ELF-1 (cell line): ENCODE measurements at places on chromosomes 13 and 19.

DNA sequence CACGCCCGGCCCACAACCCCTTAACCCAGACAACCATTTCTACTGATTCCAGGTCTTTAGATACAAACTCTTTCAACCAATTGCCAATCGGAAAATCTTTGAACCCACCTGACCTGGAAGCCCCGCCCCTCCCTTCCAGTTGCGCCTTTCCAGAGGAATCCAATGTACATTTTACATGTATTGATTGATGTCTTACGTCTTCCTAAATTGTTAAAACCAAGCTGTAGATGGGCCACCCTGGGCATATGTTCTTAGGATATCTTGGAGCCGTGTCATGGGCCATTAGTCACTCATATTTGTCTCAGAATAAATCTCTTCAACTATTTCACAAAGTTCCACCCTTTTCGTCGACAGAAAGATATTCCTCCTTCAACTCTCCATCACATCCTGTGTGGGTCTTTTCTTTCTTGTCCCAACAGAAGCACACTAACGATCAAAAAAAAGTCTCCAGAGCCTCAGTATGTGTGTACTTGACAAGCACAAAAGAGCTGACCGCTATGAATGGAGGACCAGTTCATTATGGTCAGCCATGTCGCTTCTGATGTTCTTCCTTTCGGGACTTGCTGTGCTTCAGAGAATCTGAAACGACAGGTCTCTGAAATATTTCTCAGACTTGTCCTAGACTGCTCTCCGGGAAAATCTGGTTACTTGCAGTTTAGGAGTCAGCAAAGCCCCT lies 601 bp upstream of the ZNF749 start:
- DNase-seq = peak; percentile 18

- peak; percentile 1 for DNase-seq
Observed at GRCh38 chr13:76723551-76724232, 162.5 kb downstream of the KCTD12 start.

DNA sequence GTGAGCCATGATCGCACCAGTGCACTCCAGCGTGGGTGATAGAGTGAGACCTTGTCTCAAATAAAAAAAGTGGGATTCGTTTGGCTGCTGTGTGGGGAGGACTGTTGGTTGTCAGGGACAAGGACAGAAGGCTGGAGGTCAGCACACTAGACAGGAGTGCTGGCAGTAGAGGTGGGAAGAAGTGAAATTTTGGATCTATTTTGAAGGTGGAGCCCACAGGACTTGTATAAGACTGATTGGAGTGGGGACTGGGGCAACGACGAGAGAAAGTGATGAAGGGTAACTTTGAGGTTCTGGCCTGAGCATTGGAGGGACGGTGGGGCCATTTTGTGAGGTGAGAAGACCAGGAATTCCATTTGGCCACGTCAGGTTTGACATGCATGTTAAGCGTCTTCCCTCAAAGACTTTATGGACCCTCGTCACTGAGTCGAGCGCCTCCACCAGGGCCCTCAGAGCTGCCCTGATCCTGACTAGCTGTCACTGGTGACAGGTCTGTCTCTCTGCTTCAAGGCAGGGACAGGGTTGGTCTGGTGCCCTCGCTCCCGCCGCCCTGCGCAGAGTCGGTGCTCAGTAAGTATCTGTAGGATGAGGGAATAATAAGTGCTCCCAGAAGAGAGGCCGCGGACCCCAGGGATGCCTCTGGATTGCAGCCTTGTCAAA lies 673 bp downstream of the CTU1 start:
- peak; percentile 62 for DNase-seq

- no peak for DNase-seq
Observed at GRCh38 chr13:75356421-75356820, 125.5 kb downstream of the TBC1D4 start.

- peak; percentile 16 for DNase-seq
Observed at GRCh38 chr19:51593138-51593890, 22.2 kb downstream of the ZNF175 start.

DNA sequence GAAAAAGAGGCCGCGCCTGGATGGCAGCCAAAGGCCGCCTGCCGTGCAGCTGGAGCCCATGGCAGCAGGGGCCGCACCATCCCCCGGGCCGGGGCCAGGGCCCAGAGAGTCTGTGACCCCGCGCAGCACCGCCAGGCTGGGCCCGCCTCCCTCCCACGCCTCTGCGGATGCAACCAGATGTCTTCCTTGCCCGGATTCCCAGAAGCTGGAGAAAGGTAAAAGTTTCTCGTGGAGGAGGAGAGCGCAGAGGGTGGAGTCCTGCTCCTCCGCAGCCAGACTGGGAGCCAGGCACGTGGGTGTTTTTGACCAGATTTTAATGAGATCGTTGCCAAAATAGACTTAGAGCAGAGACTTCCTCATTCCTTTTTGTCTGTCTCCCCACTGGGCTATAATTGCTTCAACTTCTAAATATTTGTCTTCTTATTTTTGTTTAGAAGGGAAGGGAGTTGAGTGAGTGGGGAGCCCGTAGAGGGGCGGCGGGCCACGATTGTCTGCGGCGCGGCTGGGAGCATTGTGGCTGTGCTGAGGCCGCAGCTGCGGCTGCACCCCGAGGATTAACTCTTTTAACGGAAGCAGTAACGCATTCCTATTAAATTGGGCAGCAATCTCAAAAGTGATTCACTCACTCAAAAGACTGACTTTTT lies 22.8 kb upstream of the NDUFS7 start:
- DNase-seq = peak; percentile 44

DNA sequence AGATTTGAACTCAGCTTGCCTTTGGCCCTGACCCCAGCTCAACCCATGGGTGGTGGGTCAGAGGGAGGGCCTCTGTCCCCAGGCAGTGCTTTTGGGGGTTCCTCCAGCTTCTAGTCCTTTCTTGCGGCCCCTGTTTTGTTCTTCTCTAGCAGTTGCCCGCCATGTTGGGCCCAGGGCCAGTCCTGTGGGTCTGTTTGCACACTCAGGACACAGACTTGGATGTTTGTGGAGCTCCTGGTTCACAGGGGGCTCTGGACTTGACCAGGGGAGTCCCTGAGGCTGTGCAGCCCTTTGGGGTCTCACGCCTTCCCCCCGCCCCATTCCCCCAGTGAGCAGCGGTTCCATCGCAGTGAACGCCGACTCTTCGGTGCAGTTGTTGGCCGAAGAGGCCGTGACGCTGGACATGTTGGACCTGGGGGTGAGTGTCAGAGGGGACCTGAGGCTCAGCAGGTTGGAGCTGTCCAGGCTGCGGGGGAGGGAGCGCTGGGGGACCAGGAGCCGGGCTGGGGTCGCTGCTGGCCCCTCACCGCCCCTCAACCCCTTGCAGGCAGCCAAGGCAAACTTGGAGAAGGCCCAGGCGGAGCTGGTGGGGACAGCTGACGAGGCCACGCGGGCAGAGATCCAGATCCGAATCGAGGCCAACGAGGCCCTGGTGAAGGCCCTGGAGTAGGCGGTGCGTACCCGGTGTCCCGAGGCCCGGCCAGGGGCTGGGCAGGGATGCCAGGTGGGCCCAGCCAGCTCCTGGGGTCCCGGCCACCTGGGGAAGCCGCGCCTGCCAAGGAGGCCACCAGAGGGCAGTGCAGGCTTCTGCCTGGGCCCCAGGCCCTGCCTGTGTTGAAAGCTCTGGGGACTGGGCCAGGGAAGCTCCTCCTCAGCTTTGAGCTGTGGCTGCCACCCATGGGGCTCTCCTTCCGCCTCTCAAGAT lies 2.5 kb downstream of the ATP5F1D start:
- DNase-seq = peak; percentile 87

- DNase-seq = no peak
Observed at GRCh38 chr13:65830411-65831205, 1399.5 kb downstream of the PCDH9 start.

GRCh38 chr19:7554990-7555864 lies 19.7 kb downstream of the PNPLA6 start:
- peak; percentile 92 for DNase-seq

GRCh38 chr19:19613506-19613905 lies 5.0 kb downstream of the PBX4 start:
- DNase-seq = peak; percentile 77

- peak; percentile 56 for DNase-seq
Observed at GRCh38 chr19:13622766-13623715, 116.8 kb upstream of the CACNA1A start.

GRCh38 chr19:55580628-55581144 lies at the start of gene ZNF579:
Gene ZNF579 (minus strand): TSS chr19:55580848. CDS start chr19:55579639, 1,209 bp downstream.
- peak; percentile 85 for DNase-seq

- DNase-seq = peak; percentile 87
Observed at GRCh38 chr19:2154587-2155075, 3.3 kb upstream of the AP3D1 start.

- DNase-seq = no peak
Observed at GRCh38 chr13:45119469-45119990, 780 bp upstream of the GTF2F2 start.
